ELR (cell line): ENCODE measurements at places on chromosomes 1 and 21.
A peak's percentile ranks its signal among the peaks of the same experiment; 100 is the strongest.

DNA sequence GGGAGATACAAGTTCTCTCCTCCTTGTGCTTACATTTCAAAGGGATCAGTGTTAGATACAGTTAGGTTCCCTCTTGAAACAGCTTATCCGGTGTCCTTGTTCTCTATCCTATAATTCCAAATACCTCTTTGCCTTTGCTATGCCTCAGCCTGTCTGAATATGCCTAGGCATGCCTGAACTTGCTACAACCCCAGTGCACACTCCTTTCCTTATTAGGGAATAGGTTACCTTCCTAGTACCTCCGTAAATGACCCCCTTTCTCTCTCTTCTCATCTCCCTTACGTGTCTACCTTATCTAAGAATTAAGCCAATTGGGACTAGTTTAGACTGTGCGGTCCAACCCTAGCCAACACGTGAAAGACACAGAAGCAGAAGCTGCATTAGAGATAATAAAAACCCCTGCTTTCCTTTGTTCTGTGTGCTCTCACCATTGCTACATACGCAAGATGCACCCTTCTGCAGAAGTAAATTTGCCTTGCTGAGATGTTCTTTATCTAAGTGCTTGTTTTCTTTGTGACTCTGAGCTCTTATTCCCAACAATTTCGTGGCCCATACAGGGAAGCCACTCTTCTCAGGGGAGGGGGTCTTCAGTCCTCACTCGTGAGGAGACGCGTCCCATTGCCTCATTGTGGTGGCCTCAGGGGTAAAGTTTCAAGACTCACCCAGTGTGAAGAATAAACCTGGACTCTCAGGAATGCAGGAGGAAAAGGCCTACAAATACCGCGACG is 802.1 kb downstream of the PLA2G4A start:
- no peak for DNase-seq

- no peak for DNase-seq
These were observed 33.5 kb upstream of the ABCD3 start for GRCh38 chr1:94384485-94385265.

DNA sequence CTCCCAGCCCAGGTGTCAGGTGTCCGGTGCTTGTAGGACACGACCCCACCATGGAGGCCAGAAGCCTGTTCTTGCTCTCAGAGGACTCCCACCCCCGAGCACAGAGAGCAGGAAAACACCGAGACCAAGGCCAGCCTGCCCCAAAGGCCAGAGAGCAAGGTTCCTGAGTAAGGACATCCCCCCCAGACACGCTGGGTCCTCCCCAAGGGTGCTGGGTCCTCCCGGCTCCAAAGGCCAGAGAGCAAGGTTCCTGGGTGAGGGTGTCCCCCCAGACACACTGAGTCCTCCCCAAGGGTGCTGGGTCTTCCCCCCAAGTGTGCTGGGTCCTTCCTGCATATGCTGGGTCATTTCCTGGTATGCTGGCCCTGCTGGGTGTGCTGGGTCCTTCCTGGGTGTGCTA is 40.0 kb downstream of the MEGF6 start:
- no peak for DNase-seq

DNA sequence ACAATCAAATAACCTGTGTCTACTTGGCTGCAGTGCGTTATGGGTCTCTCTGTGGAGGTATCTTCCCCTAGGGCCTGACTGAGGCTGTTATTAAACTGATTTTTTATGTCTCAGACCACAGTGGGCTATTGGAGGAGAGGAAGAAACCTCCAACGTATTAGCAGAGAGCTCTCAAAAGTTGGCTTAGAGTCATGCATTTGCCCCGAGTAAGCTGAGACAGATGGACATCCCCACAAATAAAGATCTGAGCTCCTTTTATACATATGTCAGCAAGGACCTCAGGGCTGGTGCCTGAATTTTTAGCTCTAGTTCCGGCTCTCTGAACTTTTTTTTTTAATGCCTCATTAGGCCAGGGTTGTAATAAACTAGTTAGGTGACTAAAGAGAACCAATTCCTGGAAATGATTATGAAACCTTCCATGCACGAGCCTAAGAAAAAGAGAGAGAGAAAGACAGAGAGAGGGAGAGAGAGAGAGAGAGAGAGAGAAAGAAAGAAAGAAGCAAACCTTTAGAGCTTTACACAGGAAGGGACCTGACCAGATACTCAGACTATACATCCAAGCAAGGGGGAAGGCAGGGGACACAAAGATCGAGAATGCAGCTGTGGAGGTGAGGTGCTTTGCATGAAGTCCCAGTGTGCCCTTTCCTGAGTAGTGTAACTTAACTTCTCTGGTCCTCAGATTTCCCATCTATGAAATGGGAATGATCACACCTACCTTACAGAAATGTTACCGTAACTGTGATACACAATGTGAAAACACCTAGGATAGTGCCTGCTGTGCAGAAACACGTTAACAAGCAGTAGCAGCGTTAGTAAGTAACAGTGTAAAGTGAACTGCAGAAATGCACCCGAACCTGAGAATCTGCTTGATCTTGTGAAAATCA is 8.4 kb upstream of the PIGR start:
- no peak for DNase-seq

DNA sequence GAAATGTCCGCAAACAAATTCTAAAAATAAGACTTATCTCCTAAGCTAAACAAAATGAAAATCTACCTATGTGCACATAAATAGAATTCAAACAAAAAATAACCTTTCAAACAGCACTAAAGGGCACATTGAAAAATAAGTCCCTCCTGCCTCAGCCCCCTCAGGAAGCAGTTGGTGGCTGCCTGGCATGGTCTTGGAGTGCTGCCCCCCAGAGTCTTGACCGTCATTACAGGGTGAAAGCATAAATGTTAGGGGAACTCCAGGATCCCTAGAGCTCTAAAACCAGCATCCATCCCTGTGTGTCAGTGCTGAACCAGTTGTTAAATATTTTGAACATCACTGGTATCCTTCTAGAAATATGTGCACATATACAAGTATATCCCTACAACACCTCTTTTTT is 6.5 kb upstream of the NPL start:
- DNase-seq = peak; percentile 22

DNA sequence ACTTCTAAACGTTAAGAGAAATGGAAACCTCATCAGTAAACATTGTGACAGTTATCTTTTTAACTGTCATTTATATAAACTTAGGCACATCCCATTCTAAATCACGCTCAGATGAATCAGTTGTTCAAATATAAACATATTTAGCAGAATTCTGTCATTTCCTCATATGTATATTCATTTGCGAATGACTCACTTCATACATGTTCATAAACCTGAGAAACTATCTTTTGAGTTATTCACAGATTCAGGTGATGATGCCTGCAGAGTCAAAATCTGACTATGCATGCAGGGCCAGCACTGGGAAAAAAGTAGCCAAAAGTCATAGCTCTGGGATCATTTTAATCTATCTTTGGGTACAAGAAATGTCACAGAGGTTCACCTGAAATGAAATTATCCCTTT is 153.8 kb upstream of the PKN2 start:
- peak; percentile 17 for DNase-seq

- DNase-seq = no peak
These were observed 260.0 kb downstream of the RGS7 start for GRCh38 chr1:241096982-241097381.

DNA sequence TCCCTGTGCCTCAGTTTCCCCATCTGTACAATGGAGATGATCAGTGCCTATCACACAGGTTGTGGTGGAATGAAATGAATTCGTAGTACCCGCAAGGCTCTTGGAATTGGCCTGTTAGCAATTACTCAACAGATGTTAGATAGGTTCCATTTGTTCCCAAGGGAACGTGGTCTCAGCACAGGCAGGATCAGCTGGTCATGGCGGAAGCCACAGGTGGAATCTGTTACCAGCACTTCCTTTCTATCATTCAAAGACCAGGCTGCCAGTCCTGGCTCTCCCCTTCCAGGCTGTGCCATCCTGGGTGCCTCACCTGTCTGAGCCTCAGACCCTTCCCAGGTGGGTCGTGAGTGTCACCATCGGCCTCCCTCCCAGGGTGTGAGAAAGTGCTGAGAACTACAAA is 61.5 kb downstream of the FBXO2 start:
- DNase-seq = no peak

- DNase-seq = no peak
These were observed 8.2 kb downstream of the RHBG start for GRCh38 chr1:156376958-156377919.

DNA sequence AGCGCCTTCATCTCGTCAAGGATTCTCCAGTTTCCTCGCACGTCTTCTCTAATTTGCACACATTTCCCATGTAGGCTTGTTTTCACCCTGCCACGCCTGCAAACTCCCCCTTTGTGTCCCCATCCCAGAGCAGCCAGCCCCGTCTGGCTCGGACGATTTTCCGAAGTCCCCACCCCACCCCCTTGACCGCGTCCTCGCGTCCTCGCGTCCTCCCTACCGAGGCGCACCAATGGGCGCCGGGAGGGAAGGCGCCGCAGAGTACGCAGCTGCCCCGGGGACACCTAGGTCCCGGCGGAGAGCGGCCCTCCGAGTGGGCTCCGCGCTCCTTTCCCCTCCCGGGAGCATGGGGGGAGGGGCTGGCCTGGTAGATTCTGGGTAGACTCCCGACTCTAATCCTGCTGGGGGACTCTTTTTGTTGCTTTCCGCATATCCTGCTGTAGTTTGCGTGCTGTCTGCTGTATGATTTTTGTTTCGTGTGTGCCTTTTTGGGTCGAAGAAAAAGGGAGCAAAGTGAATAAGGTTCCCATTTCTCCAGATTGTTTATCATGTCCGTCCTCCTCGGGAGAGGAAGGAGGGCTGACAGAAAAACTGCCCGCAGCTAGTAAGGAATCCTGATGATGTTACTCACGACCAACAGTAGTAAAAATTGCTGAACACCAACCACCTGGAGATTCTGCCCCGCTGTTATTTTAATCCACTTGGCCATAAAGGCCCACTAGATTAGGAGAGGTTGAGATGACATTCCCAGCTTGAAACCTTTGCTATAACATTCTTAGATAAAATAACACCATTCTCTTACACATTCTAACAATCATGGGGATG is 1.5 kb downstream of the CACHD1 start:
- peak; percentile 62 for DNase-seq

DNA sequence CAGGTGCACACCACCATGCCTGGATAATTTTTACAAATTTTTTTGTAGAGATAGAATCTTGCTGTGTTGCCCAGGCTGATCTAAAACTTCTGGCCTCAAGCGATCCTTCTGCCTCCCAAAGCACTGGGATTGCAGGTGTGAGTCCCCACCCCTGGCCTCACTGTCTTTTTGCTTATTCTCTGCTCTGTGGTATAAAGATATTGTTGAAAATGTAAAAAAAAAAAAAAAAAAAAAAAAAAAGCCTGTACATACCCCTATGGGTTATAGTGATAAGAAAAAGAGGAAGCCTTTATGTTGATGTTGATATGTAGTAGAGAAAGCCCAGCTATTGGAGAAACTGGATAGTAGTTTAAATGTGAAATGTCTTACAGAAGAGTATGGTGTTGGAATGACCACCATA is 125.8 kb downstream of the XPR1 start:
- DNase-seq = no peak

GRCh38 chr1:170545476-170545875 is 13.5 kb downstream of the GORAB start:
- DNase-seq = peak; percentile 94

DNA sequence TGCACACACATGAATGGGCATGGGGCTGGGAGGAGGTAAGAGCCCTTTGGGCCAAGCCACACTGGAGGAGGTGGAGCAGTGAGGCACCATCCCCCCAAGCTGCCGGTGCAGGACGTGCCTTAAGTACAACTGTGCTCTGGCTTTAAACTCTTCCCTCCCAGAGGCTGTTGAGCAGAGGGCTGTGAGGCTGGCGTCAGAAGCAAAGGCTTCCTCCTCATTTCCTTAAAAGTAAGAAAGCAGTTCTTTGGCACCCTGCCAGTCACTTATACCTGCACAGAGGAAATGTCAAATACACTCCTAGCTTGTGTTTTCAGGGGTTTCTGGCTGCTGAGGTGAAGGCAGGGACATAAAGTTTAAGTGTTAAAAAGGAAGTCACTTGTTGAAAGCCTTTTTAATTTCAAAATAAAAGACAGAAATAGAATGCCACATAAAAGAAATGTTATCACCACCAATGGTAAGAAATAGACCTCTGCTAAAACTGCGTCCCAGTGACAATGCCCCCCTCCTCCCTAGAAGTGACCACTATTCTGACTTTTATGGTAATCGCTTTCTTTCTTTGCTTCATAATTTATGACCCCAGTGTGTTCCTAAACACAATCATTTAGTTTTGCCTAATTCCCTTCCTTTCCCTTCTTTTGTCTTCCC is 33.0 kb downstream of the LAMC2 start:
- DNase-seq = no peak

- DNase-seq = no peak
These were observed 54.6 kb upstream of the ACTRT2 start for GRCh38 chr1:2966449-2967328.

DNA sequence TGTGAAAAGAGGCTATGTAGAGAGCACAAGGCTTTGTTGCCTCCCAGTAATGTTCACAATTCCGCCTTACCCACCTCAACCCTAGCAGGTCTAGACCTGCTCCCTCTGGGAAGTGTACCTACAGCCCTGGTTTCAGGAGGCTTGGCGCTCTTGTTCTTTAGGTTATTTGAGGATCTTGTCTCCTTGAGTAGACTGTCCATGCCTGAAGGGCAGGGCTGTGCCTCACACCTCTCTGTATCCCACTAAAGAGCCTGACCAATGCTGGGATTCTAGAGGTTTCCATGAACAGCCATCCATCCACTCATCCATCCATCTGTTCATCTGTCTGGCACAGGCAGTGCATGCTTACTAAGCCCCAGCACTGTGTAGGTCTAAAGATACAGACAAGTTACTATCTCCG is 1.0 kb downstream of the RAB7B start:
- DNase-seq = no peak

GRCh38 chr1:38055398-38055797 is 8.8 kb upstream of the POU3F1 start:
- DNase-seq = peak; percentile 74
